Stimulated activated CD4-positive, alpha-beta T cell treated with anti-CD3 and anti-CD28 coated beads, Interleukin-12 subunit alpha, Interleukin-12 subunit beta, amount 100 ng/mL, for 24 hours (primary cell): ENCODE measurements at places on chromosomes 2 and 18.

DNA sequence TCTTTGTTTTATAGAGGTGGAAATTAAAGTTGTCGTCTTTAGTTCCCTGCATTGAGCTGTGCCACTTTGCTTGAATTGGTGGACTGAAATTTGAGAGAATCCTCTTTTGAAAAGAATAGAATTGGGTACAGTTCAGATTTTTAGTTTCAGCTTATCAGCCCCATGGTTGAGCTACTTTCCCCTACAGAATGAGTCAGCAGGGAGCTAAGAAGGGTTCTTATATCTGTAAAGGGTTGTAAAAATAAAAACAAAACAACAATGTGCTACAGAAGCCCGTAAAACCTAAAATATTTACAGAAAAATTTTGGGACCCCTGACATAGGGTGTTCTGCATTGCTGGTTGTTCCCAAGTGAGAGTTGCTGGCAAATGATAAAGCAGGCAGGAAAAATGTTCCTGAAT, 12.6 kb downstream of the SLC20A1 start:
- DNase-seq: no peak

DNA sequence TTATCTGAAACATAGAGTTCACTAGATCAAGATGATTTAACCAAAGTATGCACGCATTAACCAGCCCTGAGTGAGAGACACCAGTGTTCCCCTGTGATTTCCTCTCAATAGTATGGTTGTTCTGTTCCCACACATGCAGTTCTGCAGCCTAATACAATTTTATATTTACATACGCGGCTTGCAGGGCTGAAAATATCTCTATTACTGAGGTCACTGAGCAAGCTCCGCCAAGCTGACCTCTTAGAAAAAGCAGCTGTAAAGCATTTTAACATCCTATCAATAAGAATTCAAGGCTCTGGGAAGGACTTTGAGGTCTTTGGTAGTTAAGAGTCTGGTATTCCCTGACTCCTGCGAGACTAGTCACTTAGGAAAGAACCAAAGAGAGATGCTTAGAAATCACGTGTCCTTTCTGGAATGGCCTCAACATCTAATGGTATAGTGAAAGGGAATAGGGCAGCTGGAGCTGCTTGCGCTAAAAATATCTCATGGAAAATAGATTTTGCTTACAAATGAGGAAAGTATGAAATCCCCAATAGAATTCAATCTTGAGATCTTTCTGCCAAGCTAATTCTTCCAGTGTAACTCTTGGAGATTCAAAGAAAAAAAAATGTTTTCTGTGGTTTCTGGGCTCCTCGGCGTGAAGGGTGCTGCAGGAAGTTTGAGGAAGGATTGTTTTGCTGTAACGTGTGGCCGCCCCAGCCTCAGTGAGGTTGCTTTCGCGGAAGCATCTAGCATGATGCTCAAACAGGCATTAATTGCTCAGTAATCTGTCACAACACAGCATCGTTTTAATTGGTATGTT, 59.2 kb downstream of the DOCK10 start:
- DNase-seq: no peak

- DNase-seq: no peak
These were observed 184.9 kb downstream of the UBE2E3 start for GRCh38 chr2:181165199-181165868.

DNA sequence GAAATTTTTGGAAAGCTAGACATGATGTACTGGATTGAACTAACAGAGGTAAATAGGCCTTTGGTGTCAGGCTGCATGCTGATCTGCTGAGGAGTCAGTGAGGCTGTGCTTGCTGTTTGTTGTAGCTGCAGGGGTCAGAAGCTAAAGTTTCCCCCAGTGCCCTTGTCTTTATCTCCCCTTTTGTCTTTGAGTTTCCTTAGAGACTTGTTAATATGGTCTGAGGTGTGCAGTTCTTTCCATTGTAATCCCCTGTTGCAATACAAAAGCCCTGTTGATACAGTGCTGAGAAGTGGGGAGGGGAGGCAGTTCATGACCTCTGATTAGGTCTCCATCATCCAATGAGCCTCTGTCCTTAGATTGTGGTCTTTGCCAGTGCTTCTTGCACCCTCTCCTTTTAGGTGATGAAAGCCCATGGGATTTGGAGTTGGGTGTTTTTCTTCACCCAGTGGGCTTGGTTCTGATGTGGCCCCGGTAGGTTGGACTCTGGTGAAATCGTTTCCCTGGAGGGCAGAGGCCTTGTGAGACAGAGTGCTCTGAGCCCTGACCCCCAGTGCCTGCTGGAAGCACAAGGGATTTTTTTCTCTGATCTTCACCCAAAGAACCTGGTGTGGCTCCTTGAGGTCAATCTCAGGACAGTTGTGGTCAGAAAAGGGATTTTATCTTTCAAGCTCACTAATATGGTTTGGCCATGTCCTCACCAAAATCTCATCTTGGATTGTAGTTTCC, 163.1 kb downstream of the TMEM18 start:
- no peak for DNase-seq

DNA sequence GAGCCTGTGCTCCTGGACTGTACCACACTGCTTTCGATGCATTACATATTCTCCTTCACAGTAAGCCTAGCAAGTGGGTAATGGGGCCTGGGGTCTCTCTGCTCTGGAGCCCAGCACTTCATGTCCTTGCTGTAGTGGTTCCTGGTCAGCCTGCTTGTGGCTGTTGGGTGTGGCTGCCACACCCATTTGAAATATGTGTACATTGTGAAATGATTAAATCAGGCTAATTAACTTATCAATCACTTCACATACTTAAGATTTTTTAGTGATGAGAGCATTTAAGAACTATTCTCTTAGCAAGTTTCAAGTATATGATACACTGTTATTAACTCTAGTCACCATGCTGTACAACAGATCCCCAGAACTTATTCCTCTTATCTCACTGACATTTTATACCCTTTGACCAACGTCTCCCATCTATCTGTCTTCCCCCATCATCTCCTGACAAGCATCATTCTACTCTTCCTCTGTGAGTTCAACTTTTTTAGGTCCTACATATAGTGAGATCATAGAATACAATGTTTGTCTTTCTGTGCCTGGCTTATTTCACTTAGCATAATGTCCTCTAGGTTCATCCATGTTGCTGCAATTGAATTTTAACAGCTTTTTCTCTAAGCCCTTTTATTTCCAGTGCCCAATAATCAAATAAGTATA, 92.1 kb downstream of the LYPD6 start:
- no peak for DNase-seq
